ENCODE measurements at places on chromosomes 13 and 19.
A peak's percentile ranks its signal among the peaks of the same experiment; 100 is the strongest.

DNA sequence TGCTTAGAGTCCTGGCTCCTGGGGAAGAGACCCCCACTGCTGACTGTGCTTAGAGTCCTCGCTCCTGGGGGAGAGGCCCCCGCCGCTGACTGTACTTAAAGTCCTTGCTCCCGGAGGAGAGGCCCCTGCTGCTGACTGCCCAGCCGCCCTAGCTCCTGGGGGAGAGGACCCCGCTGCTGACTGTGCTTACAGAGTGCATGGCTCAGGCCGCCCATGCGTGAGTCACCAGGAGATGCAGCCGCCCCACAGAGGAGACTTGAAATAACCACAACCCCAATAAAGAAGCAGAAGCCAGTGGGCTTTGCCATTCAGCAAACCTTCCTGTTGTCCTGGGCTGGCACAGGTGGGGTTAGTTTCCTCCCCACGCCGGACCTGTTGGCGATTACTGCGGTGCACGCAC lies 79.2 kb upstream of the C13orf46 start:
- DNase-seq, result no peak

- DNase-seq, result no peak
Measured at GRCh38 chr13:75321084-75321483, 160.9 kb downstream of the TBC1D4 start.

DNA sequence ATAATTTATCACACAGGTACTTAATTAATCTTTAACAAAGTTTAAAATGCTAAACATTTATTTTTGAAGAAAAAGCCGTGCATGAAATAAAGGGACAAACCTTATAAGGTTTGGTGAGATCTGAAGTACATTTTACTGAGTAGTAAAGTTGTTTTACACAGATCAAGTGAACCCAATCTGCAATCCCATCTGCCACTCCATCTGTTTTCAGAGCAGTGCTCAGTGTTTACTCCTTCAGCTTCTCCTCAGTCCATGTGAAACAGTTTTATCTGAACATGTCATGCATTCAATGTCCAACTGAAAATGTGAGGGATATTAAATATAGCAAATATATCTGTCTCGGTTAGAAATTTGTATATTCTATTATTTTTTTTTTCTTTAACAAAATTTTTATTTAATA lies 166.8 kb downstream of the MAB21L1 start:
- no peak for DNase-seq

DNA sequence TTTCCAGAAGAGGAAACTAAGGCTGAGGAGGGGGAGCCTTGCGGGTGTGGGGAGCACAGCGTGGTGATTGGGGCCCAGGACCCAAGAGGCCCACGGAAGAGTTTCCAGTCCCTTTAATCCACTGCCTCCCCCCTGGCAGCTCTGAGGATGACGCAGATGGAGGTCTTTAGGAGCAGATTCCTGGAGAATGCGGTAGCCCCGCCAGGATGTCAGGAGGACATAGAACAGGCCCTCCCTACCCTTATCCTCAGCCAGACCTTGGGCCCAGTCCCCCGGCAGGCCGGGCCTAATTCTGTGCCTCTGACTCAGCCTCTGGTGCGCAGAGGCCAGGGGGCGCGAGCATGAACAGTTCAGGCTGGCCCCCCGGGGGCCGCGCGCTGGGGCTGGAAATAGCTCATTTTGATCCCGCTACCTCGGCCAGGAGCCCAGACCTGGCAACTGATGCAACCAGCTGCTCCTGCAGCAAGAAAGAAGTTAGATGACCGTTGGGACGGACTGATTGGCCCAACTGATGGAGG lies 461 bp upstream of the HSPB6 start:
- peak; percentile 93 for DNase-seq

DNA sequence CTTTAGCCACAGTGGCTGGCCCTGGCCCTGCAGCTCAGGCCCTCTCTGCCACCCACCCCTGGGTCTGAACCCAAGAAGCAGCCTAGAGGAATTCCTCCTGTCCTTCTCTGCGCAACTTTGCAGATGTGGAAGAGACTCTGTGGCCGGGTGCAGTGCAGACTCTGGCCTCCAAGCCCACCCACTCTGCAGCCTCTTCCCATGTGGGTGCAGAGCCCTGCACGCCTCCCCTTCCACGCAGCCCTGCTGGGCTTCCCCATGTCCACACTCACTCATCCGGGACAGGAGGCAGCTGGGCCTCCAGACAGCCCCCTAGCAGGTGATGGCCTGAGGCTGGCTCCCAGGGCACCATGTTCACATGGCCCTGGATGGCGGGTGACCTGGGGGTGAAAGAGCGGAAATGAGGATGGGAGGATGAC lies 2.5 kb downstream of the TEX29 start:
- no peak for DNase-seq

DNA sequence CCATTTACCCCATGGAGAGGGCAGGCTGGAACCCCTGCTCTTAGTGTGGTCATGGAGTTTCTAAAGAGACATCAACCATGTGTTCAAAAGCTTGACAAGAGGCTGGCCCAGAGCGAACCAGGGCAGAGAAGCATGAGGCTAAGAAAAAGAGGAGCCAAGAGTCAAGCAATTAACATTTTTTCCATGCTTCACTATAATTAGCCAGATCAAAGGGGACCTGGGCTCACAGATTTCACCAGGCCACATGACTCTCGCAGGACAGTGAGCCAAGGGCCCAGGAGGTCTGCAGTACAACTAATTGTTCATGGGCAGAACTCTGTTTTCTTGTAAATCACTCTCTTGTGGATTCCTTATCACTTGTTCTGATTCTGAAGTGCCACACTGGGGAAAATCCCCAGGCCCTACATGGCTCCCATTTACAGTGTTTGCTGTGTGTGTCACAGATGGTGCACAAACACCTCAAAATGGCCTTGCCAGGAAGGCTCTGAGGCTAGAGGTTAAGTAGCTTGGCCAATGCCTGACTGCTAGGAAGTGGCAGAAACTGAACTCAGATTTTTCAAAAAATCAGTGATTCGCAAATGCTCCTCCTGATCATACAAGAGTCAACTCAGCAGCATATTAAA lies 101.2 kb downstream of the LHFPL6 start:
- peak; percentile 7 for DNase-seq

DNA sequence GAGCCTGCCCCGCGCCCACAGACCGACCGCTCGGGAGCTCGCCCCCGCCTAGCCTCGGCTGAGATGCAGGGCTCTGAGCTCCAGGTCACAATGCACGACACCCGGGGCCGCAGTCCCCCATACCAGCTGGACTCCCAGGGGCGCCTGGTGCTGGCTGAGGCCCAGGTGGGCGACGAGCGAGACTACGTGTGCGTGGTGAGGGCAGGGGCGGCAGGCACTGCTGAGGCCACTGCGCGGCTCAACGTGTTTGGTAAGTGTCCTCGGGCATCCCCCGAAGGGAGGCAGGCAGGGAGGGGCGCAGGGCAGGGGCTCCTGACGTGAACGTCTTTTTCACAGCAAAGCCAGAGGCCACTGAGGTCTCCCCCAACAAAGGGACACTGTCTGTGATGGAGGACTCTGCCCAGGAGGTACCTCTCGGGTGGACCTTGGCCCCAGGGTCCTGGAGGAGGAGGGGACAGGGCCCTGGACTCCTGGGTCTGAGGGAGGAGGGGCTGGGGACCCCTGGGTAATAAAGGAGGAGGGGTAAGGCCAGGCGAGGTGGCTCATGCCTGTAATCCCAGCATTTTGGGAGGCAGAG lies 3.3 kb downstream of the BCAM start:
- DNase-seq, result no peak

GRCh38 chr13:68970532-68970931 lies 1137.1 kb upstream of the ATXN8OS start:
- no peak for DNase-seq

DNA sequence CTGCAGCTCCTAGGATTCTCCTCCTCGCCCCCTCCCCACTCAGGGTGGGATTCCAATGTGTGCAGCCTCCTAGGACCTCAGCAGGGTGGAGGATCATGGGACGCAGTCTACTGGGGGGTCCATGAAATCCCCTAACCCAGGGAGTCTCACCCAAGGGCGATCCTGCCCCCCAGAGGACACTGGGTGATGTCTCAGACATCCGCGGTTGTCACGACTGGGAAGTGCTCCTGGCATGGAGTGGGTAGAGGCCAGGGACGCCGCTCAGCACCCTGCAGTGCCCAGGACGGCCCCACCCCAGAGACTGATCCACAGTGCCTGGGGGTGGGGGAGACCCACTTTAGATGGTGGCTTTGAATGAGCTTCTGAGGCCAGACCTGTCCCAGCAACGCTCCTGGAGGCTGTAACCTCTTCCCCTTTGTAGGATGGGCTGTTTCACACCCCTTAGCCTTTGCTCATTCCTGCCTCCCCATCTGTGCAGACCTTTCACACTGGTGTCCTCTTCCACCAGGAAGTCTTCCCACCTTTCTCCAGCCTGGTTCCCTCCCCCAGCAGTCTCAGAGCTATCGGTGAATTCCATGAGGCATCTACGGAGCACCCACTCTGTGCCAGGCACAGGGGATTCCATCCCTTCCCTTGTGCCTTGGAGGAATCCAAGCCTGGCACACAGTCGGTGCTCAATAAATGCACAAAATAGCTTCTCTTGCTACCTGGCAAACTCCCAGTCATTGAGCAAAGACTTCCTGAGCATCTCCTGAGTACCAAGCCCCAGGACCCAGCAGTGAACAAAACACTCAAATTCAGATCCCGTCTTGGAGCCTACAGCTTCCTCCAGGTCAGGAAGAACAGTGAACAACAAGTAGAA lies 10.5 kb downstream of the SMIM24 start:
- DNase-seq, result no peak

DNA sequence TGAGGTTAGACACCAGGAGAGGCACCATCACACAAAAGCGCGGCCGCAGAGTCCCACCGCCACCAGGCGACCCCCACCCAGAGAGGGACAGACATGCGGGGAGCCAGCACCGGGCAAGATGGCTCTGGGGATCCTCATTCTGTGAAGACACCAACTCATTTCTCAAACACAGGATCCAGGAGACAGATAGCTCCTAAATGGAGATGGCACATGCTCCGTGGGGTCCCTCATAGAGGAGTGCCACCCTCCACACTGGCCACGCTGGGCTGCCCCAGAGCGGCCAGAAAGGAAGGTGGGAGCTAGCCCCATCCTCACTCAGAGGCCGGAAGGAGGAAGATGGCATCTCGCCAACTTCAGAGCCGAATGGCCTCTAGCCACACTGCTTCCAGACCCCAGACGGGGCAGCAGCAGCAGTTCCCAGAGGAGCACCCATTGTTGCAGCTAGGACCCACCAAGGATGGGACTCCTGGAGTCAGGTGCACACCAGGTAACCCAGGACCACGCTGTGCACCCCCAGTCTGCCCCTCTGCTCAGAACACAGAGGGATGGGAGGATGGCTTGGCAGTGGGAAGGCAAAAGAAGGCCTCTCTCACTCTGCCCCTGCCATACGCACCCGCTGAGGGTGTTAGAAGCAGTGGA lies 78.6 kb downstream of the ZIC5 start:
- no peak for DNase-seq

GRCh38 chr19:7933411-7933810 lies 7.5 kb upstream of the CTXN1 start:
- DNase-seq, result no peak

DNA sequence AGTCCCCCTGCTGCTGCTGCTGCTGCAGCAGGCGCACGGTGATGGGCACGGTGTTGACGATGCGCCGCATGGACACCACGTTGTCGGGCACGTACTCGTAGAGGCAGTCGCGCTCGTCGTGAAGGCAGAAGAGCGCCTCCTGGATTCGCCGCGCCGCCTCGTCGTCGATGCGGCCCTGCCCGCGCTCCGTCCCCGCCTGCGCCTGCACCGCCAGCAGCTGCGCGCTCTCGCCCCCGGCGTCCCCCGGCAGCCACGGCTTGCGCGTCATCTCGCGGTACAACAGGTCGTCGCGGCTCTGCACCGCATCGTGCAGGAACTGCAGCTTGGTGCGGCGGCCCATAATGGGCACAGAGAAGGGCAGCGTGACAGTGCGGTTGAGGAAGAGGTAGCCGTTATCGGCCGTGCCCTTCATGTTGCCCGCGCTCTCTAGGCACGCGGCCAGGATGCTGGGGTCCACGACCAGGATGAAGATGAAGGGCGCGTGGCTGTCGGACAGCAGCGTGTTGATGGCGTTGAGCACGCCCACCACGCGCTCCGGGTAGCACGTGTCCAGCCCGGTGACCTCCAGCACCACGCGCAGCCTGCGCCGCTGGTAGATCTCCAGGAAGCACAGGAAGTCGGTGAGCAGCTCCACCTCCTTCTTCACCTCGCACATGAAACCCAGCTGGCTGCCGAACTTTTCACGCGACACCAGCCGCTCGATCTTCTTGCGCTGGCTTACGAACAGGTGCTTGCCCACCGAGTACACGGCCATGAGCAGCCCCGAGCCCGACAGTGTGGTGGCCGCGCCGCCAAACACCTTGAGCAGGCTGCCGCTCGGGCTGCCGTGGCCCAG lies 8.1 kb downstream of the NKPD1 start:
- DNase-seq, result peak; percentile 87

GRCh38 chr13:94552095-94552494 lies 43.9 kb downstream of the TGDS start:
- DNase-seq, result no peak

- no peak for DNase-seq
Measured at GRCh38 chr13:75038393-75039113, 443.4 kb downstream of the TBC1D4 start.

GRCh38 chr19:35898499-35898809 lies 1.9 kb downstream of the NFKBID start:
- no peak for DNase-seq

GRCh38 chr13:108200781-108201398 lies 14.4 kb downstream of the LIG4 start:
- DNase-seq, result peak; percentile 24

- DNase-seq, result no peak
Measured at GRCh38 chr19:46944123-46944748, 75.4 kb upstream of the NPAS1 start.

GRCh38 chr19:6794686-6795431 lies 22.4 kb downstream of the VAV1 start:
- DNase-seq, result no peak

GRCh38 chr19:31656507-31656906 lies 307.3 kb upstream of the TSHZ3 start:
- DNase-seq, result no peak

DNA sequence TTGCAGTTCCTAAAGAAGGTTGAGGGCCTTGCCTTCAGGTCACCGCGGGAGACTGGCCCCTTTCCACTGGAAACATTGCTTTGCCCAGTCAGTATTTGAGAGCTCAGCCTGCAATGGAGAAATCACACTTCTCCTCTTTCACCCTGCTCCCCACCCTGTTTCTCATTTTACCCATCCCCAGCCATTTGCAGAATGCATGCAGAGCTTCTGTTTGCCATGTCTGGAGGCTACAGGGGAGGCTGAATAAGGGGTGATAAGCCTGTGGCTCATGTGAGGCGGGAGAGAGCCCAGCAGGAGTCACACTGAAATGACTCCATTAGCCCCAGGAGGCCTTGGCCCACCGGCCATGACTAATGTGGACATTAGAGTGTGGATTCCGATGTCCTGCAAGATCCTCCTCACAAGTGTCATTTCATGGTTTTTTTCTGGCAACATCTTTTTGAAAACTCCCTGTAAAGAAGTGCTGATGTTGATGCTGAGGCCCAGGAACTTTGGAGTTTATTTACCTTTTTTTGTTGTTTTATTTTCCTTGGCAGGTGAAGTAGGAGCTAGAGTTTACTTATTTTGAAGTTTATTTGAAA lies 6.3 kb downstream of the SPINT2 start:
- no peak for DNase-seq
